ENCODE measurements at places on chromosomes 12 and 14. TPM values are rescaled to one million over a fixed set of nuclear protein-coding genes. Genes with fewer than 3 reads are reported as not detected.

The HNF1A gene
- total RNA-seq = not detected

The MYH6 gene
- not detected for total RNA-seq

The GPR132 gene
- not detected for total RNA-seq

The RNASE7 gene
- total RNA-seq = not detected

The RAD9B gene
- total RNA-seq = 0.19 TPM

The ANO2 gene
- total RNA-seq = 58.5 TPM

The KLRB1 gene
- total RNA-seq = not detected

The SLC17A8 gene
- not detected for total RNA-seq

The PRICKLE1 gene
- total RNA-seq = 23.5 TPM

The CIROP gene
- not detected for total RNA-seq

The ADCY6 gene
- total RNA-seq = 30.6 TPM

The NOS1 gene
- not detected for total RNA-seq

The KRT73 gene
- total RNA-seq = not detected

The KCNK10 gene
- total RNA-seq = not detected

The LALBA gene
- not detected for total RNA-seq

The RILPL2 gene
- total RNA-seq = 3.6 TPM

The PPP4R4 gene
- not detected for total RNA-seq

The TCHP gene
- 9.8 TPM for total RNA-seq

The CCDC196 gene
- not detected for total RNA-seq

The TXNDC16 gene
- 3.0 TPM for total RNA-seq

The KRT71 gene
- total RNA-seq = not detected

The RHNO1 gene
- 23.8 TPM for total RNA-seq

The NTN4 gene
- 387 TPM for total RNA-seq

The PARP11 gene
- total RNA-seq = 5.9 TPM

The RPGRIP1 gene
- total RNA-seq = not detected

The MDP1 gene
- total RNA-seq = 9.1 TPM

The ADAMTS20 gene
- total RNA-seq = not detected

The FOXN4 gene
- total RNA-seq = not detected

The GPHN gene
- 11.1 TPM for total RNA-seq

The HPD gene
- total RNA-seq = not detected

The TOMM20L gene
- total RNA-seq = not detected

The NGB gene
- total RNA-seq = not detected

The TMEM117 gene
- 3.7 TPM for total RNA-seq

The LRRC9 gene
- not detected for total RNA-seq

The BTG1 gene
- total RNA-seq = 24.5 TPM

The TTC9 gene
- total RNA-seq = 1.3 TPM

The PSMC6 gene
- total RNA-seq = 75.1 TPM

The LRCOL1 gene
- total RNA-seq = not detected

The ACRBP gene
- 1.6 TPM for total RNA-seq

Measured in vein endothelial cell (primary cell).